ENCODE measurements at places on chromosomes 1 and 21.

DNA sequence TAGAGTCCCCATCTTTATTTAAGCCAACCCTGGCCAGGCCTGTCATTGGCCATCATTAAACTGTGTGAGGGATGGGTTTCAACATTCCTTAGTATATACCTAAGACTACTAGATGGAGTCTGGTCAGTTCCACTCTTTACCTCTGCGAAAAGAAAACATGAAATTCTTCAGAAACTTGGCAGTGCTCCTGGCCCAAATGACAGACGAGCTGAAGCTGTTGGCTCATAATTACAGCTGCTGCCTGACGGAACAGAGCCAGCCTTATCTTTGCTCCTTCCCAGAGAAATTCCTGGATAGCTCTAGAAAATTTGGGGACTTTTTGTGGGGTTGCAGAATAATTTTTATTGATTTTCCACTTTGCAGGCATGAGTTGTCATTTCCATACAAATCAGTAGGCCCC is 30.4 kb downstream of the NPHS2 start:
- no peak for DNase-seq

- no peak for DNase-seq
Measured at GRCh38 chr21:41763398-41763931, 3.4 kb downstream of the RIPK4 start.

DNA sequence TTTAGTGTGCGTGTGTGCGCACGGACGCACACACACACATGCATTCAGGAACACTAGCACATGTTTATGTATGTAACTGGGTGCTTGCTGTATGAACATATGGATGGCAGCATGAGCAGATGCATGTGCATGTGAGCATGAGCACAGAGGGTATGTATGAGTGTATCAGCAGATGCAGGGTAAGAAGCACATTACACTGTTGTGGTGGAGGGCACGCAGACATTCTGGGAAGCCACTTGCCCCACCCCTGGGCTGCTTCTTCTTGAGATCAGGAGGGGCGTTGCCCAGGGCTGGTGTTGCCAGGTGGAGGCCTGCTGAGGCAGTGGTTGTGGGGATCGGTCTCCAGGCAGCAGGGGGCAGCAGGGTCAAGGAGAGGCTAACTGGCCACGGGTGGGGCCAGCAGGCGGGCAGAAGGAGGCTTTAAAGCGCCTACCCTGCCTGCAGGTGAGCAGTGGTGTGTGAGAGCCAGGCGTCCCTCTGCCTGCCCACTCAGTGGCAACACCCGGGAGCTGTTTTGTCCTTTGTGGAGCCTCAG is 3.9 kb upstream of the P3R3URF start:
- DNase-seq = no peak

GRCh38 chr1:46510998-46511365 is 21.3 kb downstream of the DMBX1 start:
- no peak for DNase-seq

DNA sequence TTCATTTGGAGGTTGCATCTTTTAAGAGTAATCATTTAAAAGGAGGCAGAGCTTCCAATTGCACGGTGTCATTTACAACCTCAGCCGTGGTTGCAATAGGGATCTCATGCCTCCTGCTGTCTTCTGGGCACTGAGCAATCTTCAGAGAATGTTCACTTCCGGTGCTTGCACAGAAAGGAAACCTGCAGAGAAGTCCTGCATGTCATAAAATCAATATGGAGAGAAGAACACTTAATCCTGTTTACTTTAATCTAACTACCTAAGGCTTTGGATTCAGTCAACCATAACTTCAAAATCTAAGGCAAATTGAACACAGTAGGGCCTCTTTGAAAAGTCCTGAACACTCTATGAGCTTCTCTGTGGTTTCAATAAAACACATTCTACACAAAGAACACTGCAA is 11.3 kb upstream of the MAP10 start:
- no peak for DNase-seq

DNA sequence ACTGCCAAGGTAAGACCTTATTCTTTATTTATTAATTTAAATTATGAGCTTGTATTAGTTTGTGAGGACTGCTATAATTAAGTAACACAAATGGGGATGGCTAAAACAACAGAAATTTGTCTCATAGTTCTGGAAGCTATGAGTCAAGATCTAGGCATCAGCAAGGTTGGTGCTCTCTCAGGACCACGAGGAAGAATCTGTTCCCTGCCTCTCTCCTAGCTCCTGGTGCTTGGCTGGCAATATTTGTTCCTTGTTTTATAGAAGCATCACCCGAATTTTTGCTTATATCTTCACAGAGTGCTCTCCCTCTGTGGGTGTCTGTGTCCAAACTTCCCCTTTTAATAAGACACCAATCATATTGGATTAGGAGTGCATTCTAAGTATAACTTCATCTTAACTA is 41.4 kb upstream of the CCDC190 start:
- no peak for DNase-seq

GRCh38 chr1:18884419-18884717 is 18.0 kb downstream of the ALDH4A1 start:
- DNase-seq = no peak

DNA sequence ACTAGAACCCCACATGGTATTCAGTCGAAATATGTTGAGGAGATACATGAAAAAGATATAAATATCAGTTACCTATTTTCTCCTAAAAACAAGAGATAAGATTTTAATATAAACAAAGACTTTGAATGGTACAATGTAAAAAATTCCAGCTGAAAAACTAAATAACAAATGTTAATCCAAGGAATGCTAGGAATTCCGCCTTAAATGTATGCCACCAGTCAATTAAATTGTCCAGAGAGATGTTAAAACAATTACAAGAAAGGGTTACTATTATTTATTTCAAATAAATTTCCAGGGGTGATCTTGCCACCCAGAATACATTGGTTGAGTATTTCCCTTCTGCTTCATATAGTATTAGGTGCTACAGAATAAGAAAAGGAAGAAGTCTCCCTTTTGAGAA is 4.2 kb downstream of the ADSS2 start:
- no peak for DNase-seq

DNA sequence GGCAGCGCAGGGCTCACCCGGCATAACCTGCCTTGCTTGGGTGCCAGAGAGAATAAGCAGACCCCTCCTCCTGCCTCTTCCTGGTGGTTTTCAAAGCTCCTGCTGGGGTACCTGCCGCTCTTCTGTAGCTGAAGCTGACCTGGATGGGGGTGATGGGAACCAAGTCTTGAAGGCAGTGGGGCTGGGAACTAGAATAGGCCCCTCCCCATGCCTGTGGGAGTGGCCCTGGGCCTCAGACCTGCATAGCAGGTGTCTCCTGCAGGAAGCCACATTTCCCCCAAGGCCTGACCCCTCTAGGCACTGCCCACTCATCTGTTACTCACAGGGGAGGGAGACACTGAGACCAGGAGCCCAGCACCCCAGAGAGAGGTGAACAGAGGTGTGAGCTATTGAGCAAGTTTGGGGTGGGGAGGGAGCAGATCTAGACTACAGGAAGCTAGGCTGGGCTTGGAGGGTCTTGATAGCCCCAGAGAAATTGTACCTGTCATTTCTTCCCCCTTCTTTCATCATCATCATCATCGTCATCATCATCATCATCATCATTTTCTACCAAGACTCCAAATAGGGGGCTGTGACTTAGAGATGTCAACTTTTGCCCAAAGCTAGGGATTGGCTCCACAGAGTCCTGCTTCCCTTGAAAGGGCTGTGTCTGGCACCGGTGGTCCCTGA is 10.1 kb downstream of the PADI1 start:
- DNase-seq = no peak
